NCI-H510A (cell line): ENCODE measurements at places on chromosomes 6 and 20.

DNA sequence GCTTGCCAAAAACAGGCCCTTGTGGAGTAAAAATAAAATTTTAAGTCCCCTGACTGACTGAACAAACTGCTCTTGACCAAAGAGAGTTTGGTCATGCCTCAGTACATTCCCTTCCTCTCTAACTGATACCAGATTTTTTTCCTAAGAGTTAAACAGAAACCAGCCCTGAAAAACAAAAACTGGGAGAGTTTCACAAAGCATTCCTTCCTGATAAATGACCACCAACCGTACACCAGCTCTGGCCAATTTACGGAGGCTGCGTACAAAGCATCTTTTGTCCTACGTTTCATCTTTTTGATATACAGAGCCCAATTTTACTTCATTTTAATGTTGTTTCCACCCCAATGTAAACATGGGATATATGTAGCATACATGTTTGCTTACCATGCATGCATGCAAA lies 477.4 kb upstream of the HTR1E start:
- no peak for DNase-seq

DNA sequence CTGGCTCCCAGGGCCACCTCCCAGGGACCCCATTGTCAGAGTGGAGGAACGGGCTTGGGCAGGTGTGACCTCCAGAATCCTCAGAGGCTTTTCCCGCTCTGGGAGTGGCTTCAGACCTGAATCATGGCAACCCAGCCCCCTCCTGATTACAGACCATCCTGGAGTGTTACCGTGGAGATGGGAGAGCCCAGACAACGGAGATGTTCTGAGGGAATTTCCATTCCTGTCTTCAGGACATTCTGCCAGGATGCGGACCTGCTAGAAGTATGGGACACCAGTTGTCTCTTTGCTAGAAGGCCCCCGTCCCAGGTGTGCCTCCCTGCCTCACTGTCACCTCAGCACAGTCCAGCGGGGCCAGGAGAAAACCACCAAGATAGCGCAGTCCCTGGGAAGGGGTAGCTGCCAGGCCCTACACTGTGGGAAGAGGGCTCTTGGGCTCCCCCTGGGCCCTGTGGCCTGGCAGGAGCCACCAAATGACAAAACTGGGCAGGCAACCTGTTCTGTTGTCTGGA lies 109.9 kb downstream of the PSMB1 start:
- no peak for DNase-seq

GRCh38 chr20:23601715-23602114 lies 4.0 kb downstream of the CST9 start:
- no peak for DNase-seq

- DNase-seq: no peak
These were observed 19.4 kb upstream of the SDHAF4 start for GRCh38 chr6:70547313-70547712.

- DNase-seq: no peak
These were observed 439.8 kb downstream of the BMP2 start for GRCh38 chr20:7207186-7207798.

DNA sequence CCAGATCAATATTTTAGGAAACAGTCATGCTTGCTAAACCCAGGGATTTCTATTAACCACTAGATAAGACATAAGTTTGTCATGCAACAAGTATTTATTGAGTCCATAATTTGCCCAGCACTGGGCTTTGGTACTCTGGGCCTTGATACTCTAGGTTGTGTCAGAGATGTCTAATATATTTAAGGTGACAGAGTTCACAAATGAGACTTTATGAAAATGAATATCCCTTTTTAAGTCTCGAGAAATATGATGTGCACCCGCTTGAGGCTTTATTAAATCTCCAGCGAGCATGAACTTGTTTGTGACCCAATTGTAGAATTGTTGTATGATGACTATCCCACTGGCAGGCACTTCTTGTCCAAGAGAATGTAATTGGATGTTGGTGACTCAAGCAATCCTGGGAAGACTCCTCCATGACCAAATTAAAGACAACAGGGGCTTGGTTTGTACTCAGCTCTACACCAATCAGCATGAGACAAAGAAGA lies 109.2 kb downstream of the ESR1 start:
- DNase-seq: no peak
